GM12892 (cell line): ENCODE measurements at places on chromosomes 3 and 15.

GRCh38 chr3:111639316-111639715, 44.2 kb upstream of the ZBED2 start:
- DNase-seq = no peak

DNA sequence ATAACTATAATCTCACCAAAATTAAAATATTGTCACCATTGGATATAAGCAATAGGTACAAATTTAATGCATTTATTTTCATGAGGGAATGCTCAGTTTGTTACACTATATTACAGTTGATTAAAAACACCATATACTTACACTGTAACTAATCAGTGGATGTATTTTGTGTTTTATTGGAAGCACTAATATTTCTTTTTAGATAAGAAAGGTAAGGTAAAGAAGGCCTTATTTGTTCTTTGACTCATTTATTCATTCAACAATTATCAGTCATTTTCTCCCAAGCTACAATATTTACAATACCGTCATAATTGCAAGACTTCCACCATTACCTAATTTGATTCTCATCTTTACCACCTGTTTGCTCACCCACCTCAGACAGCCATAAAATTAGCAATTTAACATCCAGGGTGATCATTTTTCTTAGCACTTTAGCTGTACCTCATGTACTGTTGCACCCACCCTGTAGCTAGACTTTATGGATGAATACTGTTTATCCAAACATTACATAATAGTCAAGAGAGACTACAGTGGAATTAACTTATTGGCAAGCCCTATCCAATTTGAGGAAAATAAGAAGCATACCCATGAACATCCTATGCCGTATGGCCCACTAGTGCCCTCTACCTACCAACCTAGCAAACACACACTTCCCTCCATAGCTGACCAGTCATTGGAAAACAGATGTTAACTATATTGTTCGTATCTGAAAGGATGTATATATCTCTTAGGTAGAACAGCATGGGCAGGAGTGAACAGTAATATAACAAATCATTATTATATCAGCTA, 229.6 kb downstream of the BBX start:
- DNase-seq = no peak

GRCh38 chr3:148206446-148206845, 491.3 kb upstream of the AGTR1 start:
- DNase-seq = no peak

GRCh38 chr3:37761043-37761442, 100.6 kb upstream of the CTDSPL start:
- DNase-seq = no peak

- DNase-seq = no peak
Measured at GRCh38 chr15:93321881-93322282, 232.9 kb upstream of the RGMA start.

- no peak for DNase-seq
Measured at GRCh38 chr15:42493679-42494078, 1.8 kb upstream of the SNAP23 start.

DNA sequence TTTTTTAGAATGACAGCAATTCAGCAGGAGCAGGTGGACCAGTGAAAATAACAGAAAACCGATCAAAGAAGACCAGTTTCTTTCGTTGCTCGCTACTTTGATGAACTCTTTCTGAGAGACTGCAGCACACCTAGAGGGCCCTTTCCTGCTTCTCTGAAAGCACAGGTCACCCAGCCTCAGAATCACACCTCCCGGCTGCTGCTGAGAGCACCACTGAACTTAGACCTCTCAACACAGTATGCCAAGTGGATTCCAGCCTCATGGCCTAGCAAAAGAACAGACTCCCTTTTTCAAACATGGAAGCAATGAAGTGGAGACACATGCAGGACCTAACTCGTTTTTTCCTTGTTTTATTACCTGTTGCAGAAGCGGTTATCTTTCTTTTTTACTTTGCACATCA, 13.9 kb upstream of the APH1B start:
- no peak for DNase-seq
